GM23248 (cell line): ENCODE measurements at places on chromosomes 7 and 10. TPM values are rescaled to one million over a fixed set of nuclear protein-coding genes. Genes with fewer than 3 reads are reported as not detected.
A peak's percentile ranks its signal among the peaks of the same experiment; 100 is the strongest.

UTF1 gene
- total RNA-seq = not detected in 2 replicates

DNA sequence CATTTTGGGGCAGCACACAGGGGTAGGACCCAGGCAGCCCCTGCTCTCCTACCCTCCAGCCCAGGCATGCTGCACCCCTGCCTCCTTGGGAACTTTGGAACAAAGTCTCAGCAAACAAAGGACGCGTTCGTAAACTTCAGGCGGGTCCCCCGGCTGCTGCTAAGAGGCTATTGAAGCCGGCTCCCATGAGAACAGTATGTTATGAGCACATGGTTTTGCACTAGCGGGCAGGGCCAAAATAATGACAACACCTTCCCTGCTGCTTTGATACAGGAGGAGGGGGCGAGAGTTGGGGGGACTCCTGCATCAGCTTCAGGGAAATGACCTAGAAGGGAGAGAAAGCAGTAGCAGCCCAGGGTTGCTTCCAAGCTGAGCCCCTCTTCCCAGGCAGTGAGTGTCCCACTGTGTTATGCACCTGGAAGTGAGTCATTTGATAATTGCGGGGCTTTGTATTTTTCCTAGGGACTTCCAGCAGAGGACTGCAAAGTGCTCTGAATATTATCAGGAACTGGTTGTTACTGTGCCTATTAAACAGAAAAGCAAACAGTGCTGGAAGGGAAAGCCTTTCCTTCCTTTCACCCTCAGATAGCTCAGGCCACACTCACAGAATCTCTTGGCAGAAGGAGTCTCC, 6.9 kb downstream of the ITPRIP start:
- DNase-seq = peak; percentile 55

GRCh38 chr7:140723006-140723405, 26.5 kb downstream of the NDUFB2 start:
- DNase-seq = no peak

GRCh38 chr7:150471886-150472285, 21.5 kb downstream of the GIMAP8 start:
- DNase-seq = no peak

CDC14C gene
- total RNA-seq = 0.11 TPM in 1 of 2 replicates, not detected in the other

GRCh38 chr10:68668231-68668630, 52.8 kb upstream of the CCAR1 start:
- no peak for DNase-seq

DNA sequence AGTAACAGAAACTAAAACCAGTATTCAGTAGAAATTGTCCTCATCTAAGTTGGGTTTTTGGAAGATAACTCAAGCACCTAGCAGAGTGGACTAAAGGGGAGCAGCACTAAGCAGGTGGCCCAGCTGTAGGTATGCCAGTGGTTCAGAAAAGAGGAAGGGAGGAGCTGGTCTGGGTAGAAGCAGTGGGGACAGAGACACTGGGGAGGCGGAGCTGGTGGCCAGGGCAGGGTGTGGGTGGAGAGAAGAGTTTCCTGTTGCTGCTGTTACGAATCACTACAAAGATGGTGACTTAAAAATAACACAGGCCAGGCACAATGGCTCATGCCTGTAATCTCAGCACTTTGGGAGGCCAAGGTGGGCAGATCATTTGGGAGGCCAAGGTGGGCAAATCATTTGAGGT, 136.2 kb downstream of the WDR11 start:
- no peak for DNase-seq

DNA sequence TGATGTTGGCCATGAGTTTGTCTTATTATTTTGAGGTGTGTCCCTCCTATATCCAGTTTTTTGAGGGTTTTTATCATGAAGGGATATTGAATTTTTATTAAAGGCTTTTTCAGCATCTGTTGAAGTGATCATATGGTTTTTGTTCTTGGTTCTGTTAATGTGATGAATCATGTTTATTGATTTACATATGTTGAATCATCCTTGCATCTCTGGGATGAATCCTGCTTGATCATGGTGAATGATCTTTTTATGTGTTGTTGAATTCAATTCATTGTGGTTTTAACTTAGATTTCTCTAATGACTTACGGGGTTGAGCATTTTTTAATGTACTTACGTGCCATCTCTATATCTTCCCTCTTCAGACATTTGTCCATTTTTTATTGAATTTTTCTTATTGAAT, 22.9 kb downstream of the DLD start:
- peak; percentile 32 for DNase-seq

- DNase-seq = no peak
Measured at GRCh38 chr7:112091768-112092167, 114.4 kb downstream of the DOCK4 start.

DNA sequence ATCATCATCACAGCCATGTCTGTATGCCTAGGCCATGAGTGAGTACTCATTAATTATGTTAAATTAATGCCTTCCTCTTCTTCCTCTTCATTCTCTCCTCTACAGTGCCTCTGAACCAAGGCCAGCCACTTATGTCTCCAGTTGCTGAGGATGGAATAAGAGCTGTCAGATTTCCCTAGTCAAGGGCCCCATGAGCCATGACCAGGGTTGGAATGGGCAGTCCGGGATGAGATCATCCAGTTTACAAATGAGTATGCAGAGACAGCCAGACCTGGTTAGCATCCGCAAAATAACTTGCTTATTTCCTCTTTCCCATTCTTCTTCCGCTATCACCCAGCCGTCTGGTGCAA, 342.7 kb downstream of the GRID1 start:
- no peak for DNase-seq

DNA sequence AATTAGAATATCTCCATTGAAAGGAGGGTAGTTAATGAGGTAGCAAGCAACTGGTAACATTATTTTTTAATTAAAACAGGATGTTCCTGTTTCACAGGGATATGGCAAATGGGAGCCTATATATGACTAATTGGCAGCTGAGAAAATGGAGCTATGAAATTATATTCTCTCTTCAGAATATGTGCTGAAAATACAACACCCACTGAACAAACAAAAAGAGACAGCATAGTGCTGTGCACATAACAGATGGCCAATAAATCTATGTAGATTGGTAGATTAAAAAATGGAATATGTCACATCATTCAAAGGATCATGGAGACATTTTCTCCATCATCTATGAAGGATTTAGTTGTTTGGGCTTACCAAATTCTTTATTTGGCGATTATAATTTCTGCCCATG, 362.0 kb downstream of the GPR37 start:
- no peak for DNase-seq

DNA sequence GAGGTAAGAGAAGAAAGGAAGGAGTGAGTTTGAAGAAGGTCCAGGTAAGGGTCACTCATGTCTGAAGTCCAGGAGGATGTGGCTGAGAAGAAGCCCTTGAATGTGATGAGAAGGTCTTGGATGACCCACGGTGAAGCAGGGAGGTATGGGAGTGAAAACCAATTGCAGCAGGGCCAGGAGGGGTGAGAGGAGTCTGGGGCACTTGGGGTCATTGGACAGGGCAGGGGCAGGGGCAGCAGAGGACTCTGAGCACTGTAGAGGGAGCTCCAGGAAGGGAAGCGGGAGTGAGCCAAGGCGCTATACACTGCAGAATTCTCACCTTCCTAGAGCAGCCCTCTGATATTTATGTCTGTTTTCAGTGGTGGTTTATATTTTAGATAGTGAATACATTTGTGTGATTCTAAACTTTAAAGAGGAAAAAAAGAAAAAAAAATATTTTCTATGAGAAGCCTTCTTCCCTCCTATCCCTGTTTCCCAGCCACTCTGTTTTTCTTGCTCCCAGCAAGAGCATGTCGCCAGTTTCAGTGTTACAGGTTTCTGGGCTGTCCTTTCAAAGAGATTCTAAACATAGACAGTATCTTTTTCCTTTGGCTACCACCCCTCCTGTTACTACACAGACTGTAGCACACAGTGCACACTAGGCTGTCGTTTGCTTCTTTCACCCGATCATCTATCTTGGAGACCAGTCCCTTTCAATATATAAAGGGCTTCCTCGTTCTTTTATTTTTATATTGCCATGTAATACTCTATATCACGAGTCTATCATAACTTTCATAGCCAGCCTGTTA, 24.5 kb downstream of the BLVRA start:
- DNase-seq = no peak

DNA sequence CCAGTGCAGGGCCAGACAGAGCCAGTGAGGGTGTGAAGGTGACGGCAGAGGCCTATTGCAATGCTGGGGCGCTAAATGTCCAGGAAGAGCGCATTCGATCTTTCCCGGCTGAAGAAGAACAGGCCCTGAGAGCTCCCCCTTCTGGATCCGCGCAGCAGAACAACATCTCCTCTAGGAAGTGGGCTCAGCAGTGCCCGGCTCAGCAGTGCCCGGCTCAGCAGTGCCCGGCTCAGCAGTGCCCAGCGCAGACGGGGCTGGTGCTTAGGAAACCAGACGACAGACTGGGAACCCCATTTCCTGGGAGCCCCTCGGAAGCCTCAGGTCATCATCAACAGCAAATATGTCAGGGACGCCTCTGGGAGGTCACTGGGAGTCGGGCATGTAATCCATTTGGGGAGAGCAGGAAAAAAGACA, 4.7 kb upstream of the NOS3 start:
- peak; percentile 70 for DNase-seq

DNA sequence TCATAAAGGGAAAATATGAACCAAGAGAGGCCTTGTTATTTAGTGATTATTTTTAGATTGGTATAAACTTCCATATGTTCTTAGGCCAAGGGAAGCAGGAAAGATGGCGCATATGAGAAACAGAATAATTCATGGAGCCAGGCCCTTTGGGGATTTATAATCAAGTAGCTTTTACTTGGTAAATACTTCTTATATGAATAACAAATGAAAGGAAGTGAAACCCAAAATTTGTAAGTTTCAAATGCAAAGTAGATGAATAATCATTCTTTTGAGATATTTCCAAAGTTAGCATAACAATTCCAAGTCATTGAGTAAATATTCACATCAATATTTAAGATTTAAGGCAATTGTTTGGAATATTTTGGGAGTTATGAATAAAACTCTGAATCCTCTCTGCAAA, 13.9 kb upstream of the OPTN start:
- peak; percentile 7 for DNase-seq

DNA sequence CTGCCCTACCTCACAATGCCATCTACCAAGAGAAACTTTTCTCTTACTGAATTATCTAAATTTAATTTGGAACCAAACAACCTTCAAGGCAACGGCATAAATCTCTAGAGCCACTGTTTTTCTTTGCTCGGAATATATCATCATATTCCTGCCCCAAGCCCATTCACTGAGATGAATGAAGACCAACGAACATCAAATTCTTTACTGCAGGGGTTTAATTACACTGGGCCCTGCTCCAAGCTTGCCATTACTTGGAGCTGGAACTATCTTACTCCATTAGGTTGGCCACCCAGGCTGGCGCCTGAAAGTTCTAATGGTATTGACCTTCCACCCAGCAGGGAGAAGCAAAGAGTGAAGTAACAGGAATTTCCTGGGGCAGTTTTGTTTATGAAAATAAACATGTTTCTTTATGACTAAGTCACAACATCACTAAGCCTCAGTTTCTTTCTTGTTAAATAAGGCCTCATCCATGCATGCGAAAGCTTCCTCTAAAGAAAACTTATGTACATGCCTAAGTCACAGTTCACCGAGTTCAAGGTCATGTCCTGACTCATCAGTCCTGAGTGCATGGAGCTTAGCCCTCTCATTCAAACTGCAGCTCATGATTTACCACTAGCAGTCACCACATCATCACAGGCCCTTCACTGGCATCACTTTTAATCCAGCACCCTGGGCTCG, 42.1 kb upstream of the ANAPC16 start:
- DNase-seq = peak; percentile 4

GRCh38 chr10:123996302-123996701, 97.1 kb downstream of the CHST15 start:
- DNase-seq = no peak

DNA sequence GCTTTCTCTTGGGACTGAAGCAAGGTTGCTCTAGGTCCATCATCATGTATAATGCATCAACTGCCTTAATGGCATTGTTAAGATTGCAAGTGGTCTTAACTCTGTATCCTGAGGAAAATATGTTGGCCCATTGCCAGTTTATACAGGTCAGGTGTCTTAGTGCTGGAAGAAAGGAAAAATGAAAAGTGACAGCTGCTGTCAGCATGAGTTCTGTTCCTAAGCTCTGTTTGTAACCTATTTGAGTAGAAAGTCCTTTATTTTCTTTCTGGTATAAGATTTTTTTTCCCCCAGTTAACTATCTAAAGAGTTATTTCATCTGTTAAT, 127.2 kb downstream of the SRI start:
- DNase-seq = no peak

DNA sequence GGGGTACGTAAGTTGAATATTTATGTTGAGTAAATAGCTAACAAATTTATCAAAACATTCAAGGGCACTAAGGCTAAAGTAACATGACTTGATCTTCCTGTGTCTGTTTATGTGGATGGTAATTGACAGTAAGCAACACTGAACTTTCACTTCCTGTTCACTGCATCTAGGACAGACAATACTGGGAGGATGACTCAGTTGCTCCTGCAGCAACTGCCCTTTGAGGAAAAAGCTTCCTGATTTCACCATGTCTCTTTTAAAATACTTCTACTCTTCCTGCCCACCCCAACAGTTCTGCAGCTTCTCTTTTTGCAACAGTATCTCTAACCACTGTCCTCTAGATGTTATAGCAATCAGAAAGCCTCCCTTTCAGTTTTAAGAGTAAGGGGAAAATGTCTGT, 76.6 kb upstream of the HGF start:
- peak; percentile 80 for DNase-seq

- DNase-seq = no peak
Measured at GRCh38 chr10:18341055-18341454, 200.8 kb downstream of the CACNB2 start.

HGF gene
- total RNA-seq = 2.7 and 4.4 TPM in 2 replicates

GRCh38 chr10:110848106-110848505, 23.6 kb upstream of the PDCD4 start:
- no peak for DNase-seq

DNA sequence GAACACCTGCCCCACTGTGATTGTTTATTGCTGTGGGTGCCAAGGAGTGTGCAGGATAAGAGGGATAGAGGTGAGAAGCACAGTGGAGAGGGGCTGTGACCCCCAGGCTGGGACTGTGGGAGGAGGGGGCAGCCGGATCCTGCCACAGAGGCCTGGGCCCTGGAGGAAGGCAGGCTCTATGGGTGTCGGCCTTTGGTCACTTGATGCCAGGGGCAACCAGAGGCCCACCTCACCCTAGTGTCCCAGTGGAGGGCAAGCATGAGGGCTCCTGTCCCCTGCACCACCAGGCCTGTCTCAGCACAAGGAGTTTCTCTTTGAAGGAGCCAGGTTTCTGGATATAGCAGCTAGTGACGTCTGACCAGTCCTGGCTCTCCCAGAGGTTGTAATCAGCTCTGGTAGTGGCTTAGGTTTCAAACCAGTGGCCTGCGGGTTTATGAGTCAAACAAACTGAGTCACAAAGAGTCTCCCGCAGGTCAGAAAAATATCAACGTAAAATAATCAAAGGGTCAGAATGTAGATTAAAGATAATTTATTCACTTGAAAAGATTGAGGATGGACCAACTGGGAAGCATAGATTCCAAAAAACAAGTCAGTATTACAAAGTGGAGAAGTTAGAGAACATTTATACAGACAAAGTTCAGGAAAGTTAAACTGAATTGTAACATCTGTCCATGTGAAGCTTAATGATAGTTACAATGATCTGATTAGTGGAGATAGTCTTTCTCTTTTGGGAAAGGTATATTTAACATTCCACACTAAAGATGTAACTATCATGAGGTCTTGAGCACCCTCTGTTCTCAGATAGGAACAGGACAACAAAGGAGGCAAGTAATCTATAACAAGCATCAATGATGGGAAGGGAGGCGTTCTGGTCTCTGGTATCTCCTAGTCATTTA, 37.2 kb upstream of the ZNF488 start:
- peak; percentile 88 for DNase-seq
